Activated CD4-positive, alpha-beta T cell treated with anti-CD3 and anti-CD28 coated beads for 36 hours (primary cell): ENCODE measurements at places on chromosomes 16 and 17. TPM values are rescaled to one million over a fixed set of nuclear protein-coding genes. Genes with fewer than 3 reads are reported as not detected.

- no peak overlapping the region for H3K27ac ChIP-seq
- no peak for DNase-seq
Measured at GRCh38 chr16:57360321-57360935, 1.8 kb downstream of the CCL22 start.

GRCh38 chr16:1199347-1200013, 25.6 kb downstream of the TPSG1 start:
- no peaks in the 10 kb centered on the region for H3K36me3 ChIP-seq
- H3K27ac ChIP-seq: no peak overlapping the region
- H3K27me3 ChIP-seq: no peaks in the 10 kb centered on the region
- peak; percentile 20 for DNase-seq
- H3K4me1 ChIP-seq: no peaks in the 10 kb centered on the region

DNA sequence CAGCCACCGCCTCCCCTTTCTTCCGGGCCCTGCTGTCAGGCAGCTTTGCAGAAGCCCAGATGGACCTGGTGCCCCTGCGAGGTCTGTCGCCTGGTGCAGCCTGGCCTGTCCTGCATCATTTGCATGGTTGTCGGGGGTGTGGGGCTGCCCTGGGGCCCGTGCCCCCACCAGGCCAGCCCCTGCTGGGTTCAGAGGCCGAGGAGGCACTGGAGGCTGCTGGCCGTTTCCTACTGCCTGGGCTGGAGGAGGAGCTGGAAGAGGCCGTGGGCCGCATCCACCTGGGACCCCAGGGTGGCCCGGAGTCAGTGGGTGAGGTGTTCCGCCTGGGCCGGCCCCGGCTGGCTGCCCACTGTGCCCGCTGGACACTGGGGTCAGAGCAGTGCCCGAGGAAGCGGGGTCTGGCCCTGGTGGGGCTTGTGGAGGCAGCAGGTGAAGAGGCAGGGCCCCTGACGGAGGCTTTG, 5.5 kb upstream of the TGFB1I1 start:
- H3K4me3 ChIP-seq: no peak overlapping the region
- DNase-seq: no peak
- peaks cover 12% of the 10 kb centered on the region for H3K36me3 ChIP-seq
- peaks cover 4% of the 10 kb centered on the region for H3K27me3 ChIP-seq

DNA sequence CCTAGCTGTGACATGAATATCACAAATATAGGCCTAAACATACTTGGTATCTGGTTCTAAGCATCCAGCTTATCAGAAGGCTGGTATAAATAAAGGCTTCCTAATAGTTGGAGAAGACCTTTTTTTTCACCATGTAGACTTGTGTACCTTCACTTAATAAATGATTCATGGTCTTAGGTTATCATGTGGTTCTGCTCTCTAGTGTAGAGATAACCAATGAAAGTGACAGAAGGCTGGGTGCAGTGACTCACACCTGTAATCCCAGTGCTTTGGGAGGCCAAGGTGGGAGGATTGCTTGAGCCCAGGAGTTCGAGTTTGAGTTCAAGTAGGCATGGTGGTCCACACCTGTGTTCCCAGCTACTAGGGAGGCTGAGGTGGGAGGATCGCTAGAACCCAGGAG, 3.1 kb downstream of the DDX19A start:
- no peaks in the 10 kb centered on the region for H3K27me3 ChIP-seq
- peak; percentile 21 for DNase-seq
- H3K4me3 ChIP-seq: no peak overlapping the region
- H3K4me1 ChIP-seq: peaks cover 36% of the 10 kb centered on the region

GRCh38 chr17:55154101-55154500, 110.7 kb upstream of the HLF start:
- no peak overlapping the region for H3K4me3 ChIP-seq
- no peak overlapping the region for H3K27ac ChIP-seq
- no peaks in the 10 kb centered on the region for H3K4me1 ChIP-seq
- no peaks in the 10 kb centered on the region for H3K27me3 ChIP-seq
- H3K36me3 ChIP-seq: peaks cover 3% of the 10 kb centered on the region

CFAP97D1 gene
- total RNA-seq: not detected

TBC1D26 gene
- 0.30 TPM for total RNA-seq

CES1 gene
- not detected for total RNA-seq
